Smooth muscle cell of the umbilical artery (primary cell): ENCODE measurements at places on chromosomes 16 and 17. TPM values are rescaled to one million over a fixed set of nuclear protein-coding genes. Genes with fewer than 3 reads are reported as not detected.

The SLC16A13 gene
- 0.59 and 1.2 TPM in 2 replicates for total RNA-seq

The MT4 gene
- not detected in 2 replicates for total RNA-seq

The CDRT15 gene
- not detected in 2 replicates for total RNA-seq

The RNF112 gene
- total RNA-seq, result 2.1 and 3.8 TPM in 2 replicates

The ABCC11 gene
- total RNA-seq, result 0.05 TPM in 1 of 2 replicates, not detected in the other

The RHBDL3 gene
- under 0.01 TPM in 2 replicates for total RNA-seq

The DNAI2 gene
- total RNA-seq, result not detected in 2 replicates

The NPIPA2 gene
- 0.59 TPM in 1 of 2 replicates, not detected in the other for total RNA-seq

The FBXL16 gene
- total RNA-seq, result 0.28 and 0.59 TPM in 2 replicates

The PIEZO1 gene
- 296 and 312 TPM in 2 replicates for total RNA-seq

The FMNL1 gene
- 1.9 and 2.7 TPM in 2 replicates for total RNA-seq

The CASKIN1 gene
- 0.30 and 0.92 TPM in 2 replicates for total RNA-seq

The HBA1 gene
- total RNA-seq, result not detected in 2 replicates

The TBC1D3C gene
- total RNA-seq, result 0.59 TPM in 1 of 2 replicates, not detected in the other

The RNF167 gene
- 16.9 and 20.9 TPM in 2 replicates for total RNA-seq

The UMOD gene
- total RNA-seq, result not detected in 2 replicates

The NOTUM gene
- 0.14 TPM in 1 of 2 replicates, not detected in the other for total RNA-seq

The CRYBA1 gene
- total RNA-seq, result not detected in 2 replicates

The ATP1B2 gene
- not detected in 2 replicates for total RNA-seq

The QPRT gene
- 31.1 and 57.9 TPM in 2 replicates for total RNA-seq

The SLC12A3 gene
- total RNA-seq, result 0.30 TPM in 1 of 2 replicates, not detected in the other

The FBXW10 gene
- under 0.01 and 0.05 TPM in 2 replicates for total RNA-seq

The TMEM107 gene
- total RNA-seq, result 14.6 and 26.1 TPM in 2 replicates

The SOX15 gene
- 0.30 and 0.32 TPM in 2 replicates for total RNA-seq

The RASD1 gene
- 0.83 and 1.8 TPM in 2 replicates for total RNA-seq

The HOXB9 gene
- total RNA-seq, result 0.30 and 0.92 TPM in 2 replicates

The SLC6A2 gene
- not detected in 2 replicates for total RNA-seq
